ENCODE measurements at places on chromosomes 6 and 20.

DNA sequence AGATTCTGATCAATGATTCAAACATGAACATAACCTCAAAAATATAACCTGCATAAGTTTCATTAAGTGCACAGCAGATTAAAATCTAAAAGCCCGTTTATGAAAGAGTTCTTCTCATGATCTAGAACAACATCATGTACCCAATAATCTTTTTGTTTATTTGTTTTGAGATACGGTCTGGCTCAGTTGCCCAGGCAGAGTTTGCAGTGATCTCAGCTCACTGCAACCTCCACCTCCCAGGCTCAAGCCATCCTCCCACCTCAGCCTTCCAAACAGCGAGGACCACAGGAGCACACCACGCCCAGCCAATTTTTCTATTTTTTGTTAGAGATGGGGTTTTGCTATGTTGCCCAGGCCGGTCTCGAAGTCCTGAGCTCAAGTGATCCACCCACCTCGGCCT lies 149.7 kb downstream of the CDK19 start:
- DNase-seq: no peak

- peak; percentile 88 for DNase-seq
Measured at GRCh38 chr20:48657426-48658197, 170.2 kb downstream of the PREX1 start.

- DNase-seq: no peak
Measured at GRCh38 chr20:62923669-62924441, 2.5 kb downstream of the DIDO1 start.

GRCh38 chr20:25204550-25205276 lies 9.2 kb downstream of the ENTPD6 start:
- DNase-seq: peak; percentile 15

DNA sequence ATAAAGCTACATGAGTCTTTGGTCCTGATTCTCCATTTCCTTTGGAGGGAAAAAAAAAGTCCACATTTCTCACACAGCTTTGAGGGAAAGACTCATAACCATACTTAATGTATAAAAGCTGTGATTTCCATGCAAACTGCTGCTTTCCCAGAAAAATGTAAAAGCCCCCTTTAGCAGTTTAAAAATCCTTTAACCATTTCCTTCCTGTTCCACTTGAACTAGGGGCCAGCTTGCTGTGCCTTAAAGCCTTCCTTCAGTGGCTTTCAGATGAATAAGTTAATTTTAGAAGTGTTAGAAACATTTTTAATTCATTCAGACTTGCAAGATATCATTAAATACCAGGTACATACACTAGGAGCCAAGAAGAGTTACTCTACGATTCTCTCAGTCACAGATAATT lies 273.5 kb downstream of the PKHD1 start:
- DNase-seq: no peak

DNA sequence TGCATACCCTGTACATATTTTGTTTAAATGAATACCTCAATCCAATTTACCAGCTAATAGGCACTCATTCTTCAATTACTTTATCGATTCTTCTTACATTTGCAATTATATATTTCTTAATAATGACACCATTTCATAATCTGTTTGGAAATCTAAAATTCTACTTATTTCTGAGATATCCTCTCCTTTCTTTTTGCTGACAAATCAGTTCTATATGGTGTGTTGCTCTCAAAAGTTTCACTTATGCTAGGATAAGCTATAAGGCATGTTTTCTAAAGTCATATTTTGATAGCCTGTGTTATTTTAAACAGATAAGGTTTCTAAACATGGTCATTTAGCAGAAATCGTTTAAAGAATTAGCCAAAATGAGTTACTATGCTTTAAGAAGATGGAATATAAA lies 140.6 kb upstream of the GJE1 start:
- DNase-seq: no peak

DNA sequence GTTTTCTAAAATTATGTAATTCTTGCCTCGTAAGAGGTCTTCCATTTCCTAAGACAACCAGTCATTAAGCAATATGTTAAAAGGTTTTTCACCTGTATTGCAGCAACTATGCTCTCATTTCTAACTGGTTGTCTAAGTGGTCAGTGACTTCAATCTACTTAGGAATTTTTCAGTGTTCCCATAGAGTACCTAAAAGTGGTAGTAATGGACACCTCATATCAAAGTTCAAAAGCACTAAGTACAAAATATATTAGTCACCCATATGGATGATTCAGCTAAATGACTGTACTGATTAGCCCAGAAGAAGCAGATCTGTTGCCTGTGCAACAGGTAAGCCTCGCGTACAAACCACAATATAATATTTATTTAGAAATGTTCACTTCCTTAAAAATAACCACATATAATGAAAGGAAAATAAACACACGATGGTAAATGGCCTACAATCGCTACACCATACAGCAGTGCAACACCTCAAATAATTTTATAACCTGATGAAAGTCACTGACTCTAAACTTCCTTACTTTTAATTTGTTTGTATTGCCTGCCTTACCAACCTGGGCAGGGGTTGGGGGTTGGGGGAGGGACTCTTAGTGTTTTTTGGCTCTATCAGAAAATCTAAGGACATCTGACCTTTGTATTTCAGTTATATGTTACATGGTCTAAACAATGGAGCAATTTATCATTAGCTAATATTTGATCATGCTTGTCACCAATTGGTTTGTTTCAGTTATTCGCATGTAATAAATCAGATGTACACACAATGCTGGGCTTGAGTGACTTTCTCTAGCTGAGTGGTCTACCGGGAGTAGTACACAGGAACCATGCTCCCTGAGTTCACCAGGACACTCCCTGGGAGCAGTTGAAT lies 105.9 kb downstream of the HIVEP2 start:
- peak; percentile 20 for DNase-seq

- DNase-seq: no peak
Measured at GRCh38 chr6:44679438-44680201, 292.1 kb downstream of the CDC5L start.

- DNase-seq: no peak
Measured at GRCh38 chr6:27757307-27757706, 154.9 kb downstream of the OR2B2 start.

GRCh38 chr6:37459981-37460800 lies 27.2 kb downstream of the CMTR1 start:
- peak; percentile 88 for DNase-seq

DNA sequence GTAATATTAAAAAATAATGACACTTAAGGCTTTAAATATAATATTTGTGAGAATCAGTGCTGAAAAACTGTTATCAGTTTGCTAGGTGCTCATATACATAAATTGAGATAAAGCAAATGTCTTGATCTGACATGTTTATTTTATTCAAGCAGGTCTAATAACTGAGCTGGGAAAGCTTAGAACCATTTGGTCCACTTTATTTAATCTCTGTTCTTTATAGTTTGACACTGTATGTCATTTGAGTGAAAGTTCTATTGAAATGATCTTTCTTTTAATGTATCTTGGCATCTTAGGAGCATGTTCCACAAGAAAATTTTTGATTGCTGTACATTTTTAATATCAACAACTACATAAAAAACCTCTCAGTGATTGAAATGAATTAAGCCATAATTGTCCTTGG lies 772.0 kb upstream of the NRSN1 start:
- no peak for DNase-seq

DNA sequence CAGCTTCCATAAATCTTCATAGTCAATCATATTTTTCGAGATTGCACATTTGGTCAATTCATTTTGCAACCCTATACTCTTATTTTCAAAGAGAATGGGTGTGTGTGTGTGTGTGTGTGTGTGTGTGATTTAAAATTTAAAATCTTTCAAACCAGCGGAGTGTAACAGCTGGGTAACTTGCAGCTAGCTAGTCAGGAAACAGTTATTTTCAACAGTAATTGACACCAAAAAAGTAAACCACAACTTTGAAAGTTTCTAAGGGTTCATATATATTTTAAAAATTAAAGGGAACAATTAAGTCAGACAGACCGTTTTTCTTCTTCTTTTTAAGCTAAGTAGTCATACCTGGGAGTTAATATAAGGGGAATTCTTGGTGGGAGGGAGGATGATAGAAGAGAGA lies 57.0 kb downstream of the PRR18 start:
- no peak for DNase-seq

DNA sequence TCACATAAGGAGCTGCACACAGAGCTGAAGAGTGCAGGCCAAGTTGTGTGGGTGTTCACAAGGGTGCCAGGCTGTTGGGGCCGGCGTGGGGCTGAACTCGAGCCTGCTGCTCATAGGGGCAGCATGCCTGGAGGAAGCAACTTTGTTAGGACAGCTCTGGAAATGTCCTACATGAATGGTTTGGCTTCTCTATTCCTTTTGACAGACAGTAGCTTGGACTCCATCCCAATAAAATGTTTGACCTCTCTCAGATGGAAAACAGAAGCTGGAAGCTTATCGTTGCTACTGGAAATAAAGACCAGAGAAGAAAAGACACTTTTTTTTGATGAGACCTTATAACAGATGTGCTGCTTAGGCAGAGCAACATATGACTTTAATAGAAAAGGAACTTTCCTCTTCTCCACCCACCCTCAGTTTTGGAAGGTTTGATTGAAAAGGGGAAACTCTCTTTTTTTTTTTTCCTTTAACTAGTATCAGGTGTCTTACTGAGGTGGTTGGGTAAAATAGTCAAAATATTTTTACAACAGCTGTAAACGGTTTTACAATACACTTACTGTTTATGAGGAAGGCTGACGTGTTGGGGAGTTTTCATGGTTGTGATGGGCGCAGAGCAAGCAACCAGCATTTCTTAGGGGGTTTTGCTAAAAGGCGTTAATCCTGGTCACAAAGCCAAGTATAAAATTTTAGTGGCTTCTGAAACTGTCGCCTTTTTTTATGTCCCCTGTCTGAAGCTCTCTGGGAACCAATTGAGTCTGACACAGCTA lies 80.7 kb upstream of the EEF1E1 start:
- no peak for DNase-seq

DNA sequence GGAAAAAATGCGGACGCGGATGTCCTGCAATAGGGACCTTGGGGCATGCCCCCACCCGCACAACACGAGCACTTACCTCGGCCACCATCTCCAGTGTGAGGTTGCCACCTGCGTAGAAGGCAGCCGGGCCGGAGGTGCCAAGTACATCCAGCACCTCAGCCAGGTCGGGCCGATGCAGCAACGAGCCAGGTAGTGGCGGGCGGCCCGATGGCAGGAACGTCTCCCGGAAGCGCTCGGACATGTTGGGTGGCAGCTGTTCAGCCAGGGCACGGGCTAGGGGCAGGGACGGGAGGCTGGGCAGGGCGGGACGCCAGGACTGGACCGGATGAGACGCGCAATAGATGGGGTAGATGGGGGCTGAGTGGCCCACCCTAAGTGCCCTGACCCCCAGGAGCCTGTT lies 13.3 kb downstream of the GGT7 start:
- DNase-seq: no peak

DNA sequence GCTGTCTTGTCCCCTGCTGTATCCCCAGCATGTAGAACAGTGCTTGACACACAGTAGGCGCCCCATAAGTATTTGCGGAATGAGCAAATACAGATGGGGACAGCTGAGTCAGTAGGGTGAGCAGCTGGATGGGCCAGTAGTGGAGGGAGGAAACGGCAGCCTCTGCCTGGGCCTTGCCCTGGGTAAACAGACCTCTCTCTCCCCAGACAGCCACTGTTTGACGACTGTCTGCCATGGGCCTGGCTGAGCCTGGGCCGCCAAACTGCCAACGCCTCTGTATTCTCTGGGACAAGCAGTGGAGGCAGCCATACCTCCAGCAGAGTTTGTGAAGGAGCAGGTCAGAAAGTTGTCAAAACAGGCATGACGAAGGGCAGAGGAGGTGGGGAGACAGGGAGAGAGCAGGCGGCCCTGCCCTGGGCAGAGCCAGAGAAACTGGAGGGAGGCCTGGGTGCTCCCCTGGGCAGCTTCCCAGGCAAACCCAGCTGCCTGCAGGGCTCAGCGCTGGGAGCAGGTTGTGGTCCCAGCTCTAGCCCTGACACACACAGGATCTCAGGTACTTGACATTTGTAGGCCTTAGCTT lies 15.2 kb downstream of the HNF4A start:
- no peak for DNase-seq

GRCh38 chr20:44832724-44833123 lies 22.4 kb upstream of the RIMS4 start:
- DNase-seq: no peak

- no peak for DNase-seq
Measured at GRCh38 chr6:163563318-163563717, 148.8 kb downstream of the QKI start.

DNA sequence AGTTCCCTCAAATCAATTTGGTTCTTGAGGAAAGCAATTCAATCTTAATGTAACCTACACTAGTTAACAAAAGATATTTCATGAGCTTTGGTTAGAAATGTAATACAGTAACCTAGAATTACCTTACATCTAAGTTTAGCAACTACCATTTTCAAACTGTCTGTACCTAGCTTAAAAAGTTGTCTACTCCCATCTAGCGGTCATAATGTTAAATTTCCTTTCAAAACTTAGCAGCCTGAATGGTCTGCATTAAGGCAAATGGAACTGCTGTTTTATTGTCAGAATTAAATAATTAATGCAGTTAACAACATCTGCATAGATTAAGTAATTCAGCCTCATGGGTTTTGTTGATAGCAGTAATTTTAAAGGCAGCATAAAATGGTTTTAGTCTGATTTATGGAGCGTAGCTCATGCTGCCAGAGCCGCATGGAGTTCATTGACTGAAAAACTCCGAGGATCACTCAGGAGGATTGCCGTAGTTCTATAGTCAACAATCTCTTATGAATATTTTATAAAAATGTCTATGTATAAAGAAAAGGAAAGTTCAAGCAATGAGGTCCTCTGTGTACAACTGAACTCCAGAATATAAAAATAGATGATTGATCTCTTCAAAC lies 485.4 kb upstream of the MANEA start:
- DNase-seq: peak; percentile 87

GRCh38 chr6:4942673-4943009 lies 61.2 kb downstream of the RPP40 start:
- DNase-seq: no peak

- peak; percentile 61 for DNase-seq
Measured at GRCh38 chr20:23092384-23092756, 6.2 kb upstream of the CD93 start.
